ENCODE measurements at places on chromosomes 2 and 18. TPM values are rescaled to one million over a fixed set of nuclear protein-coding genes. Genes with fewer than 3 reads are reported as not detected.

Gene TTLL4
- 5.4 TPM for polyA plus RNA-seq

Gene MSTN
- polyA plus RNA-seq: 0.18 TPM

Gene ANKRD36B
- 4.8 TPM for polyA plus RNA-seq

Gene PIGN
- polyA plus RNA-seq: 5.1 TPM

Gene MGAT5
- 29.0 TPM for polyA plus RNA-seq

Gene ACADL
- 2.8 TPM for polyA plus RNA-seq

Gene ANKRD23
- 27.0 TPM for polyA plus RNA-seq

Gene KIF3C
- polyA plus RNA-seq: 3.1 TPM

Gene TBR1
- polyA plus RNA-seq: 0.02 TPM

Gene FTCDNL1
- 1.7 TPM for polyA plus RNA-seq
